Nephron progenitor cell (in vitro differentiated cells): ENCODE measurements at places on chromosomes 2 and 18.

DNA sequence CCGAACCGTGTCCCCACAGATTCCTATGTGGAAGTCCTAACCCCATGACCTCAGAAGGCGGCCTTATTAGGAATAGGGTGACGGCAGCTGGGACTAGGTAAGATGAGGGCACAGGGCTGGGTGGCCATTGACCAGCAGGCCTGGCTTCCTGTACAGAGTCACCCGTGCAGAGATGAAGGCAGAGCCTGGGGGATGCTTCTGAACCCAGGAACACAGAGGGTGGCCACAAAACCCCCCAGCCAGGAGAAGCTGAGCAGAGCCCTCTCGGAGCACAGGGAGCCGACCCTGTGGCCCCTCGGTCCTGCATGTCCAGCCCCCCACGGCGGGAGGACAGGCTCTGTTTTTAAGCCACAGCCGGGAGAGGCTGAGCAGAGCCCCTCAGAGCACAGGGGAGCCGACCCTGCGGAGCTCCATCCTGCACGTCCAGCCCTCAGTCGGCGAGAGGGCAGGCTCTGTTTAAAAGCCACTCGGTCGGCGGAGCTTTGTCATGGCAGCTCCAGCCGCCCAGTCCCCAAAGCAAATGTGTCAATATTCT is 2.7 kb downstream of the PDCD1 start:
- no peaks in the 10 kb centered on the region for H3K36me3 ChIP-seq
- no peak overlapping the region for H3K4me3 ChIP-seq
- H3K27me3 ChIP-seq, result peaks cover 4% of the 10 kb centered on the region
- H3K4me1 ChIP-seq, result peaks cover 27% of the 10 kb centered on the region

GRCh38 chr2:143150287-143150686 is 21.1 kb downstream of the ARHGAP15 start:
- DNase-seq, result no peak
- H3K36me3 ChIP-seq, result no peaks in the 10 kb centered on the region
- no peaks in the 10 kb centered on the region for H3K4me1 ChIP-seq
- no peak overlapping the region for H3K27ac ChIP-seq
- H3K27me3 ChIP-seq, result peaks cover 10% of the 10 kb centered on the region
- H3K4me3 ChIP-seq, result no peak overlapping the region

GRCh38 chr2:146678516-146678915 is 1166.3 kb upstream of the ACVR2A start:
- no peak overlapping the region for H3K27ac ChIP-seq
- H3K4me3 ChIP-seq, result no peak overlapping the region
- H3K27me3 ChIP-seq, result no peaks in the 10 kb centered on the region
- H3K36me3 ChIP-seq, result no peaks in the 10 kb centered on the region
- no peak for DNase-seq

DNA sequence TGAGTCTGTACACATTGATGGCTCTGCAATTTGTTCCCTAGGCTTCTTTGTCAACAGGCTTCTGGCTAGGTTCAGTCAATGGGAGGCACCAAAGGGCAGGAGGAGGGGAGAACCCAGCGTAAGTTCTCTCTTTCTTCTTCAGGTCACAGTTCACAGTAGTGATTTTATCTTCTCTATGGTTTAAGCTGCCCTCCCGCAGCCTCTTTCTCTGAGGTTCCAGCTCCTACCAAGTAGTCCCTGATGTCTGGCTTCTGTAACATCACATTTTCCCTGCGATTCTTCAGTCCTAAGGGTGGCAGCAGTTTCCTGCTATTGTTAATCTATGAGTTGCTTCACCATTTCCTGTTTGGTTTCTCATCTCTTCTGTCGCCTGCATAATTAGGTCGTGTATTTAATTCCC is 107.4 kb downstream of the CPO start:
- H3K4me1 ChIP-seq, result peaks cover 13% of the 10 kb centered on the region
- H3K27ac ChIP-seq, result no peak overlapping the region

- H3K27ac ChIP-seq, result peak overlapping the region; percentile 5
- no peaks in the 10 kb centered on the region for H3K36me3 ChIP-seq
- H3K4me1 ChIP-seq, result peaks cover 15% of the 10 kb centered on the region
- no peak for DNase-seq
- no peak overlapping the region for H3K4me3 ChIP-seq
These were observed 60.2 kb downstream of the TRPM8 start for GRCh38 chr2:233977296-233977837.

DNA sequence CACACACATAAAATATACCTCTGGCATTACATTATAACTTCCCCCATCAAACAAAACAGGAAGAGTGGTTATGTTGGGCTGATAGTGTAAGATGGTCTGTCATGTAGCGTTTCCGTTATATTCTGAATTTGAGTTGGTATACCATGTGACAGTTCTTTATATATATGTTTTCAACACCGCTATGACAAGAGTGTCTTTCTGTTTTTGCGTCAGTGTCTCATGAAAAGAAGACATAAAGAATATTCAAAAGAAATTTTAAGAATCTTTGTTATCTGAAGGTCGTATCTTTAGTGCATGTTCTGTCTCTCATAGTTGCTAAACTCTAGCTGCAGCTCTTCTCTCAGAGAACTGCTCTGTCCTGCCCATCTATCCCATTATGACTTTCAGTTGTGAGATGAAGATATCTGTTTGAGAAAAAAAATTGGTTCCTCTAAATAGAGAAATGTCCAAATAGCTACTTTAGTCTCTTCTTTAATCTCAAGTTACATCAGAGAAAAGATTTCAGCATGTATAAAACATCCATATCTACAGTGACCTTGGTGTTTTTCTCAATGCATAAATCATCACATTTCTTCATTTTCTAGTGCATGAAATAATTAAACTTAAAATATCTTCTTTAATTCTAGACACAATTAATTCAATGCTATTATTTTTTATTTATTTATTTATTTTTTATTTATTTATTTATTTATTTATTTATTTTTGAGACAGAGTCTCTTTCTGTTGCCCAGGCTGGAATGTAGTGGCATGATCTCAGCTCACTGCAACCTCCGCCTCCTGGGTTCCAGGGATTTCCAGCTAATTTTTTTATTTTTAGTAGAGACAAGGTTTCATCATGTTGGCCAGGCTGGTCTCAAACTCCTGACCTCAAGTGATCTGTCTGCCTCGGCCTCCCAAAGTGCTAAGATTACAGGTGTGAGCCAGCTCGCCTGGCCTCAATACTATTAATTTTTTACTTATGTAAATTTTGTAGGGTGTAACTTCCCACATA is 24.3 kb upstream of the PSME4 start:
- H3K27ac ChIP-seq, result no peak overlapping the region
- no peak overlapping the region for H3K4me3 ChIP-seq
- DNase-seq, result no peak
- peaks cover 20% of the 10 kb centered on the region for H3K36me3 ChIP-seq
- H3K4me1 ChIP-seq, result no peaks in the 10 kb centered on the region
- H3K27me3 ChIP-seq, result peaks cover 6% of the 10 kb centered on the region

GRCh38 chr2:95274291-95275150 is at the start of gene PROM2:
PROM2 (plus strand) TSS chr2:95274449; CDS start chr2:95274586, 137 bp downstream.
- H3K36me3 ChIP-seq, result no peaks in the 10 kb centered on the region
- DNase-seq, result no peak
- no peak within 1 kb of the TSS for H3K4me3 ChIP-seq
- H3K27me3 ChIP-seq, result peaks cover 3% of the 10 kb centered on the region
- H3K4me1 ChIP-seq, result no peaks in the 10 kb centered on the region

- no peaks in the 10 kb centered on the region for H3K36me3 ChIP-seq
- H3K27ac ChIP-seq, result no peak overlapping the region
- DNase-seq, result no peak
- peaks cover 3% of the 10 kb centered on the region for H3K27me3 ChIP-seq
- peaks cover 24% of the 10 kb centered on the region for H3K4me1 ChIP-seq
These were observed 81.9 kb upstream of the UXS1 start for GRCh38 chr2:106275971-106276370.

GRCh38 chr2:95158441-95158840 is 1.2 kb downstream of the ZNF514 start:
- no peak for DNase-seq
- peaks cover 10% of the 10 kb centered on the region for H3K4me1 ChIP-seq
- H3K4me3 ChIP-seq, result peak overlapping the region; percentile 89

DNA sequence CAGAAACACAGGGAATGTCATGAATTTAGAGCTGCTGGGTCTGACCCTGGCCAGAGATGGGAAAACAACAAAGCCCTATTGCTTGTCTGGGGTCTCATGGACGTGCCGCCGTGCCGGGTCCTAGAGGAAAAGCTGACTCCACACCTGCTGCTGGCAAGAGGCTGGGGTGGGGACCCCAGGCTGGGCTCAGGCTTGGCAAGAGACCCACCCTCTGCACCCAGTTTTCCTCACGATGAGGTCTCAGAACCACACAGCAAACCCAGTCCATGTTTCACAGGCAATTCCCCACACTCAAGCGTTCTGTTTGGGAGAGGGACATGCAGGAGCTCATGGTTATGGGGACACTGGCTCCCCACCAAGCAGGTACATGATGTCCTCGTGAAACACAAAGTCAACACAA is 367.3 kb upstream of the SALL3 start:
- DNase-seq, result no peak
- H3K4me1 ChIP-seq, result peaks cover 26% of the 10 kb centered on the region
- no peak overlapping the region for H3K27ac ChIP-seq
- no peak overlapping the region for H3K4me3 ChIP-seq
- peaks cover 6% of the 10 kb centered on the region for H3K36me3 ChIP-seq
- H3K27me3 ChIP-seq, result peaks cover 7% of the 10 kb centered on the region

- H3K36me3 ChIP-seq, result peaks cover 5% of the 10 kb centered on the region
- H3K4me3 ChIP-seq, result no peak overlapping the region
- no peaks in the 10 kb centered on the region for H3K4me1 ChIP-seq
- peaks cover 6% of the 10 kb centered on the region for H3K27me3 ChIP-seq
These were observed 288.2 kb downstream of the IKZF2 start for GRCh38 chr2:212863185-212863588.

GRCh38 chr2:43898134-43898837 is 59.5 kb downstream of the ABCG8 start:
- H3K27ac ChIP-seq, result peak overlapping the region; percentile 65
- H3K4me1 ChIP-seq, result peaks cover 21% of the 10 kb centered on the region
- peak; percentile 47 for DNase-seq
- H3K4me3 ChIP-seq, result no peak overlapping the region

DNA sequence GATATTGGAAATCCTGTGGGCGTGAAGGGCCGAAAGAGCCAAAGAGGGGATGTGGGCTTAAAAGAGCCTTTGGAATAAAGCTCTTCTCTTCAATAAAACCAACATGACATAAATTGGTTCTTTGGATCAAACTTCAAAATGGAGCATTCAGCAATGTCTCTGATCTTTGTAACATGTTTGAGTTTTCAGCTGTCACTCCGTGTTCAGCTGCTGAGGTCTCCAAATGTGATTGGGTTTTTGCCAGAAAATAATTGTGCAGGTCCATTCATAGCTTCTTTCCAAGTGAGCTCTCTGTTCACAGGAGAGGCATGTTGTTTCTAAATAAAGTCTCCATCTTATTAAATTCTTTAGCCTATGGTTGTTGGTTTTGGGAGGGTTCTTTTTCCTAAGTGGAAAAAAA is 127.6 kb upstream of the CCDC68 start:
- H3K4me1 ChIP-seq, result peaks cover 8% of the 10 kb centered on the region
- no peaks in the 10 kb centered on the region for H3K27me3 ChIP-seq
- H3K4me3 ChIP-seq, result no peak overlapping the region
- no peaks in the 10 kb centered on the region for H3K36me3 ChIP-seq
- DNase-seq, result no peak

GRCh38 chr2:60064687-60065389 is 488.6 kb downstream of the BCL11A start:
- peak overlapping the region; percentile 81 for H3K27ac ChIP-seq
- peaks cover 10% of the 10 kb centered on the region for H3K27me3 ChIP-seq
- H3K4me1 ChIP-seq, result peaks cover 16% of the 10 kb centered on the region
- peak; percentile 20 for DNase-seq
- peak overlapping the region; percentile 16 for H3K4me3 ChIP-seq
- no peaks in the 10 kb centered on the region for H3K36me3 ChIP-seq

GRCh38 chr18:75226286-75226955 is 15.8 kb downstream of the TSHZ1 start:
- peaks cover 23% of the 10 kb centered on the region for H3K36me3 ChIP-seq
- peak overlapping the region; percentile 98 for H3K27ac ChIP-seq
- peak; percentile 69 for DNase-seq

DNA sequence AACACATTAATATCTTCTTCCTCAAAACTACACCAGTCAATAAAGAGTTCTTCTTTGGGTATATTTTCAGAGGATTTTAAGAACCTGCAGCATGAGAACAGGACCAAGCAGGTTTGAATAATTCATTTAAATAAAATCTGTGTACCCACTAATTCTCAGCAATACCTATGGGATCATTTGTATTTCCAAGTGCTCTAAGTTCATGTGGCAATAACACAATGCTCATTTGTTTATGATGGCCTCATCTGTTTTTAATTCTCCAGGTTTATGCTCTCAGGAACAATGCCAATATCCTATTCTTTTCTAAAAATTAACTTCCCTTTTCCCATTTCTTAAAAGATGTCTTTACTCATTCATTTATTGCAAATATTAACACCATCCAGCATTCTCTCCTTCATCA is 264.7 kb downstream of the METTL4 start:
- peaks cover 8% of the 10 kb centered on the region for H3K4me1 ChIP-seq
- H3K27me3 ChIP-seq, result no peaks in the 10 kb centered on the region
- no peak overlapping the region for H3K4me3 ChIP-seq
- no peaks in the 10 kb centered on the region for H3K36me3 ChIP-seq
- no peak for DNase-seq

DNA sequence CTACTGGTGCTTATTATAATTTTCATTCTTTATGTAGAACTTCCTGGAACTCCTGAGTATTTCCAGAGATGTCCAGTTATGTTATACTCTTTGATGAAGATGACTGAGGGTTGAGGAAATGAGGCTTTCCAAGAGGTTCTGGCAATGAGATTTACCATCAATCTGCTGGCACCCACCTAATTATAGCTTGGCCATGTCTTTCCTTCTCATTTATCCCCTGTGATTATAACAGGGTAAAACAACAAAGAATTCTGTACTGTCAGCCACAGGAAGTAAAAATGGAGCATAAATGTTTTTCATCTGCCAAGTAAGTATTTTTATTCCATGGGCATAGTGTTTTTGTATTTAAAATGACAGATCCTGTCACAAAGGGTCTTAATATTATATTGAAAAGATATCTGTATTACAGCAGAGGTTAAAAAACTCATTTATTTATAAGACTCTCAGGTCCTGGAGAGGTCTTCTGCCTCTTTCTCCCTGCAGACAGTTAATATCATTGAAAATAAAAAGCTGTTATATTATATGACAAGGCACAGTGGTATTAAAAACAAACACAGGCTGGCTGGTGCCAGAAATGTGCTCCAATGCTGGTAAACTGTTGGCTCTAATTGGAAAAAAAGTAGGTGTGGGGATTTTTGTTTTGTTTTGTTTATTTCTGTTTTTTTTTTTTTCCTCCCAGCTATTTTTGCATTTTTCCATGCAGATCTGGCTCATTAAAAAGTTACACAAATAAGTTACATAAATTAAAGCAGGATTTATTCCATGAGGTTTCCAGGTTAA is 1764.1 kb upstream of the CELF4 start:
- H3K27ac ChIP-seq, result no peak overlapping the region
- no peaks in the 10 kb centered on the region for H3K27me3 ChIP-seq
- H3K36me3 ChIP-seq, result no peaks in the 10 kb centered on the region

DNA sequence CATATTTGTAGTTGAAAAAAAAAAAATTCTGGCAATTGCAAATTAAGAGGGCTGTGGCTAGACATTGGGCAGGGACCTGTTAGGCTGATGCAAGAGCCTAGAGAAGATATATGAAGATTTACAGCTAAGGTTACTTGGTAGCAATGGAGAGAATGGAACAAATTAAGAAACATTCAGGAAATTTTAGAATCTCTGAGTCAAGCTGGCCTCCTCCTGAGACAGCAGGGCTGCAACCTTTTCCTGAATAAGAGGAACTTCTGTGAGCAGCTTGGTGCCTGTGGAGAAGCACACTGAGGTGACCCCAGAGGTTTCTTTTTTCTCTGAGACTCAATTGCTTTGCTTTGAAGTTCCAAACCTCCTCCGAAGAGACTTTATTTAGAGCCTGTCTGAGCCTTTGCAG is 118.6 kb upstream of the LRATD1 start:
- H3K27me3 ChIP-seq, result peaks cover 4% of the 10 kb centered on the region
- DNase-seq, result no peak
- H3K27ac ChIP-seq, result peak overlapping the region; percentile 80
- H3K4me1 ChIP-seq, result peaks cover 16% of the 10 kb centered on the region
- H3K36me3 ChIP-seq, result peaks cover 5% of the 10 kb centered on the region
